ENCODE measurements at places on chromosomes 7 and 10.
A peak's percentile ranks its signal among the peaks of the same experiment; 100 is the strongest.

DNA sequence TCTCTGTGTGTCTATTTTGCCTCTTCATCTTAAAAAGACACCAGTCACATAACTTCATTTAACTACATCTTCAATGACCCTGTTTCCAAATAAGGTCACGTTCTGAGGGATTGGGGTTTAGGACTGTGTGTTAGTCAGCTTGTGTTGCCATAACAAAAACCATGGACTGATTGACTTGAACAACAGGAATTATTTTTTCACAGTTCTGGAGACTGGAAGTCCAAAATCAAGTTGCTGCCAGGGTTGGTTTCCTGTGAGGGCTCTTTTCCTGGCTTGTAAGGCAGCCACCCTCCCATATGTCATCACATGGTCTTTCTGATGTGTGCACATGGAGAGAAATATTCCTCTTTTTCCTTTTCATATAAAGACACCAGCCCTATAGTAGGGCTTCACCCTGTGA lies 55.3 kb downstream of the REEP3 start:
- no peak for DNase-seq

DNA sequence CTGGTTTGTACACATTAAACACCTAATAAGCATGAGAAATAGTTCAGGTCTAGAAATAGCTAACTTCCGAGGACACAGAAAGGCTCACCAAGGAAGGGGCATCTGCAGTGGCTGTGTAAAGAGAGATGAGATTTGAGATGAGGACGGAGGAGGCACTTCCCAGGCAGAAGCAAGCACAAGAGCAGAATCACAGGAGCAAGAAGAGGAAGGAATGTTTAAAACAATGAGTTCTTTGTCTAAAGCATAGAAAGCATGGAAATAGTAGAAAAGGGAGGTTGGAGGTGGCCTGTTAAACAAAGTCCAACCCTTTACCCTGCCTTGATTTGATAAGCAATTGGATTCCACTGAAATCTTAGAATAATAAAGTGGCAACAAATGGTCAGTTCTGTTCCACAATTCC lies 11.6 kb upstream of the PON3 start:
- no peak for DNase-seq

- DNase-seq: no peak
Measured at GRCh38 chr10:70685455-70685911, 13.2 kb downstream of the ADAMTS14 start.

DNA sequence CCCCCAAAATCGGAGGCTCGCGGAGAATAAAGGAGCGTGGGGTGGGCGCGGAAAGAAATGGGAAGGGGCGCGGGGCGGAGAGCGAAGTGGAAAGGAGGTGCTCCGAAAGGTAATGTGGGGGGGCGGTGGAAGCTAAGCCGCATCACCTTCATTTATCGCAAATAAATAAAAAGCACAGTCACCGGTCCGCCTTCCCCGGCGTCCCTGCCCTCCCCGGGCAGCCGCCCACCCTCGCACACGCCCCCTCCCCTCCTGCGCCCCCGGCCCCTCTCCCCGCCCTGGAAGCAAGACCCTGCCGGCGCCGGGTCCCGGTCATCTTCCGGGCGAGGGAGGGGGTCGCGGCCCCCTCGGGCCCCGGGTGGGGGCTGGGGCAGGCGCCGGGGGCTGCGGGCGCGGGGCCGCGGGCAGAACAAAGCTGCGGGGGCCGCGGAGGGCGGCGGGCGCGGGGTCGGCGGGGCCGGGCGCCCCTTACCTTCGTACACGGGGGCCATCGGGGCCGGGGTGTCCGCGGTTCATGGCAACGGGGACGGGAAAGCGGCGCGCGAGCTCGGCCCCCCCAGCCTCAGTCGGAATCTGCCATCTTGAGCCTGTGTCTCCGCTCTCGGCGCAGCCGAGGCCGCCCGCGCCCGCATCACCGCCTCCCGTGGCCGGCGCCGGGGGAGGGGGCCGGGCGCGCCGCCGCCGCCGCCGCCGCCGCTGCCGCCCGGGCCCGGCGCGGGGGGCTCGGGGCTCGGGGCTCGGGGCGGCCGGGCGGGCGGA lies 486 bp downstream of the HIPK2 start:
- DNase-seq: peak; percentile 48

GRCh38 chr10:8289186-8289924 lies 234.9 kb downstream of the GATA3 start:
- DNase-seq: no peak

GRCh38 chr7:127322351-127322750 lies 69.6 kb upstream of the GRM8 start:
- DNase-seq: peak; percentile 34

DNA sequence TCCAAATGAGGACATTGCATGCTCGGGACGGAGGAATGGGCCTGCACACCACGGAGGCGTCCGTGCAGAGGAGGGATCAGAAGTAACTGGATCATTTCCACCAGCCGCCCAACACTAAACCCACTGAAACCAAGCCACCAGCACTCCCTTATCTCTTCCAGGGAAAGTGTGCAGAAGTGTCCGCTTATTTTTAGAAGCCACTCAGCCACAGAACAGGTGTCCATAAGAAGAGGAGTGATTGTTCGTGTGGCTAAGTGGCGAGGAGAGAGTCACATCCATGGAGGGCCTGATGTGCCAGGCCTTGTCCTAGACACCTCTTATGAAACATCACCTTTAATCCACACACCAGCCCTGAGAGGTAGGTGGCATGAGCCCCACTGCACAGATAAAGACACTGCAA lies 407.9 kb upstream of the NPVF start:
- no peak for DNase-seq

GRCh38 chr7:26065652-26066051 lies 86.3 kb upstream of the NFE2L3 start:
- DNase-seq: no peak

DNA sequence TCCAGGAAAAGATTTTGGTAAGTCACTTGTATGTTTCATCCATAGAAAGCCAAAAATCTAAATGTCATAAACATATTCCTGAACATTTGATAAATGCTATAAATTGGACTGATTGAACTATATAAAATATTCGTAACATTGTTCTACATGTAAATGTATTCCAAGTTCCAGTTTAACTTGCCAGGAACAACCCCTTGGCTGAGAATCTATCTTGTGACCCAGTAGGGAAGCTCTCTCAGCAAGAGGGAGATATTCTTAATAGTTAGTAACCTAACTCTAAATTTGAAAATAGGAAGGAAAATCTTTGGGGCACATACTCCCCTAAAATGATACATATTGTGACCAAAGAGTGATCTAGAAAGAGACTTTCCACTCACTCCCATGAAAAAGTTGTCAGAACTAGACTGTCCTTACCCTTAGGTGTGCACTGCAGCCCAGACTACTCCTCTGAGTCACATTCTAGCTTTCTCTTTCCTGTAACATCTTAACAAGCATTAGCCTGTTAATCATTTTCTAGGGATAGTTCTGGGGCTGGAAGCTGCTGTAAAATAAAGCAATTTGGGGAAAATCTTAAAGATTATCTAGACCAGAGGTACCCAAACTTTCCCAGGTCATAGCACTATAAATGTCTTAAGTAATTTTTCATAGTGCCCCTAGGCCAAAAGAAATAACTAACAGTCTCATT lies 73.7 kb upstream of the SKAP2 start:
- DNase-seq: no peak

DNA sequence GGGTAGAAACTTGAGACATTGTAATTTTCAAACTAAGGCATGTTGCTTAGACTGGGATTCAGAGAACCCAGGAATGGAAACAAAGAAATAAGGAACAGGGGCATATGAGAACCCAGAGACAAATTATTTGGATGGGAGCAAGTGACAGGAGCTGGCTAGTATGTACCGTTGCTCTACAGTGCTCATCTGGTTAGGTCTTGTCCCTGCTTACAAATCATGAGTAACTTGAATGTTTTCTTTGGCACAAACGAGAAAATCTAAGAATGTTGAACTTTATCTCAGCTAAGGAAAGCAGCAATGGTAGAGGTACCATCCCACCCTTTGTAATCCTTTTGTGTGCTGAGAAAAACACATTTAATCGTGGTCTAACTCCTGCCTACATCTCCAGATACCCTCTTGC lies 116.0 kb upstream of the IMMP2L start:
- no peak for DNase-seq

GRCh38 chr7:93736668-93737369 lies 153.7 kb downstream of the TFPI2 start:
- no peak for DNase-seq

DNA sequence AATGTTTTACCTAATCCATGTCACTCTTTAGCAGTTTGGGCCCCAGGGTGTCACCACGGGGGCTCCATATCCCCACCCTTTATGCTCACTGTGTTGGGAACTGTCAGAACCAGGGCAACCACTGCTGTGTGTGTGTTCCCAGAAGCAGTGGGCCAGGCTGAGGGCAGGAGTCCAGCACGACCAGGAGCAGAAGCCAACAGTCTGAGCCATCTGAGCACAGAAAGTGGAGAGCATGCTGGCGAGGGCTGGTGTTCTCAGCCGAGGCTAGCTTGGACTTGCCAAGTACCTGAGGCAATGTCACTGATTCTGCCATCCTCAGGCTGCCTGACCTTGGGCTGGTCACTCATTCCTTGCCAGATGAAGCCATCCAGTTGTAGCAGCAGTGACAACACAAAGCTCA lies 285.0 kb downstream of the BMPER start:
- DNase-seq: no peak

DNA sequence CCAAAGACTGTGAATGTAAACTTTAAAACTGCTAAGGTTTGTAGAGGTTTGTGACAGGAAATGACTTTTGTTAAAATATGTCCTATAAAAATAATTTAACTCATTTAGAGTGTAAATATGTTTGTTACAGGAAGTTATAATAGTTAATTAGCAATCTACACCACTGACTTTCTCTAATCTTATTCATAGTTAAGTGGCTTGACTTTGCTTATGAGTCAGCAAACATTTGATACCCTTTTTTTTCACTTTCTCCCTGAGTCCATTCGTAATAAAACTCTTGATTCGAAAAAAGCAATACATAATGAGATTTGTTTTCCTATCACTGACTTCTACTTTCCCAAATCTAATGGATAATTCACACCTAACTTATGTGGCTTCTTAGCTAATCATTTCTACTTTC lies 317.7 kb upstream of the SEMA3C start:
- no peak for DNase-seq

DNA sequence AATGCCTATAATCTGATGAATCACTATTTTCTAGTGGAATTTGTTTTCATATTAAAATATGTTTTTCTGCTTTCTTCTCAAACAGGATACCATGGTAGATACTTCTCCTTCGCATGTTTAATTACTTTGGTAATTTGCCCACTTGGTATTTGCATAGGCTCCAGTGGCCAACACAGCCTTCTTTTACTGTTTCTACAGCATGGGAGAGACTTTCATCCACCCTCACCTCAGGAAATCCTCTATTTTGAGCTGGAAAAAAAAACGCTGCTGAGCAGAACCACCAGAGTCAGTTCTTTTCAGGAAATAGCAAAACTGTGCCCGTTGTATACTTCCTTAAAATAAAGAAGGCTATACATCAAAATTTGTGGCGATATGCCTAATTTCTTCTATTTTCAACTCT lies 213.3 kb downstream of the MDFIC start:
- no peak for DNase-seq

DNA sequence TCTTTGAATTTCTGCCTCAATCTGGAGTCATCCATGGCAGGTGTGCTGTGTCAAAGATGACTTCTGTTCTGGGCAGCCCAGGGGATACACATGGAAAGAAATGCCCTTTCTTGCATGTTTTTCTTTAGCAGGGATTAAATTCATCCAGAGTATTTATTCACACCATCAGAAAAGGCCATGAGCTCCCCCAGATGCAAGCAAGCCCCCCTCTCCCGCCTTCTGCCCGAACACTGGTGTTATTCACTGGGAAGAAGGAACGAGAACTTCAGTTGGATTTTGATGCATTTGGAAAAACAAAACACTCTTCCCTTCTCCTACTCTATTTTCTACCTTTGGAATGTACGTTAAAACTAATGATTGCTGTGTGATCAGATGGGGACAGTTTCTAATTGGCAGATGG lies 1.4 kb downstream of the PLPP4 start:
- no peak for DNase-seq

- no peak for DNase-seq
Measured at GRCh38 chr7:11485636-11486035, 346.4 kb downstream of the THSD7A start.

DNA sequence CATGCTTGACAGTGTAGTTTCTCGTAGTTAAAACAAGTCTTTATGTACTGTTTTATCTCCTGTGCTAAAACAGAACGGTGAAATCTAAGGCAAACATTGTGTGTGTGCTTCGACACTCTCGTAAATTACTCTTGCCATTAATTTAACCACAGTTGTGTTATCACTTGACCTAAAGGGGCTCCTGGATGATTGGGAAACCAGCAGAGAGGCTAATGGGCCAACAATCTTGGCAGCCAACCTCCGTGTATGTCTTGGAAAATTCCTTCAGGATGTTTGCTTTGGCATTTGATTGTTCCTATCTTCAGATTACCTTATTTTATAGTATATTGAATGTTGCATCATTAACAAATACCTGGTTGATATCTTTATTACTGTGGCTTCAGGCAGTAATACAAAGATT lies 409.5 kb downstream of the SDK1 start:
- no peak for DNase-seq

DNA sequence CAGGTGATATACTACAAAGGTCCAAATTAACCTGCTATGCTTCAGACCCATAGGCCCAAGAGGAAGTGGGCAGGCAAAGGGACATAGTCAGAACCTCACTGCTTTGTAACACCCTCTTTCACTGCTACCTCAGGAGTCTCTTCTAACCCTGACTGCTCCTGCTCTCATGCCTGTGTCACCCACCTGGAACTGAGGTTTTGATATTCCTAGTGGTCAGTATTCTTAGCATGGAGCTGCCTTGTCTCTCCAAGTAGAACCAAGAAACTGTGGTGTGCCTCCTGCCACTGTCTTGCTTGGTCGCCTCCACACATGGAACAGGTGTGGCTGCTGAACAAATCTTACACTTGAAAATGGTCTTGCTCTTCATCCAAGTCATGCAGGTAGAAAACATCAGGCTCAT lies 677.5 kb downstream of the XPNPEP1 start:
- no peak for DNase-seq

- no peak for DNase-seq
Measured at GRCh38 chr10:58341947-58342346, 7.1 kb downstream of the UBE2D1 start.

DNA sequence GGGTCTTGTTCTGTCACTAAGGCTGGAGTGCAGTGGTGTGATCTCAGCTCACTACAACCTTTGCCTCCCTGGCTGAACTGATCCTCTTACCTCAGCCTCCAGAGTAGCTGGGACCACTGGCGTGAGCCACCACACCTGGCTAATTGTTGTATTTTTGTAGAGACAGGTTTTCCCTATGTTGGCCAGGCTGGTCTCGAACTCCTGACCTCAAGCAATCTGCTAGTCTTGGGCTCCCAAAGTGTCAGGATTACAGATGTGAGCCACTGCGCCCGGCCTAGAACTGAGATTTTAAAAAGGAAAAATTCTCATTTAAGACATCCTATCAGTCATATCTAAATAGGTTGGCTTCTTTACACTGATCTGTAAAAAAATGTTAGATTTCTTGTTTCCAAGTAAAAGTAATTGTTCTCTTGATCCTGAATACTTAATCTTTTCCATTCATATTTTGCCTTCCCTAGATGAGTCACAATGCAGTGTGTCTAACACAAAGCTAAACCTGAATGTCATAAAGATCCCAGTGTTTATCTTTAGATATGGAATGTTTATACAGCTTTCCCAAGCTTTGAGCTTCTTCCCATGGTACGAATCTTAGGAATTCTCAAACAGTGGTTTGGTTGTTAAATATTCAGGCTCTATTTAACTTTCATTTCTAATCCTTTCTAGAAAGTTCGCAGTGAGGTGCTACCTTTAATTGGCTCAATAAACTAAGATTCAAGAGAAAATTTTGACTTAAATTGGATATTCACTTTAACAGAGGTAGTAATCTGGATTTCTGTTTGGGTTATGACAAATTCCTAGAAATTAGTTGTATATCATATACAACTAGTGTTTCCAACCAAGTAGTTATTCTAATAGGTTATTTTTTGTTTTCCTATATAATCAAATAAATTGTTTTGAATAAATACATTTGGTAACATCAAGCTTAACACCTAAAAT lies 12.1 kb upstream of the LAMB1 start:
- no peak for DNase-seq

All from CD4-positive, alpha-beta T cell treated with Interleukin-1 beta for 1 hour (primary cell).